ENCODE measurements at places on chromosomes 2 and 18.

GRCh38 chr2:136901732-136902131 lies 136.4 kb downstream of the THSD7B start:
- DNase-seq = no peak

DNA sequence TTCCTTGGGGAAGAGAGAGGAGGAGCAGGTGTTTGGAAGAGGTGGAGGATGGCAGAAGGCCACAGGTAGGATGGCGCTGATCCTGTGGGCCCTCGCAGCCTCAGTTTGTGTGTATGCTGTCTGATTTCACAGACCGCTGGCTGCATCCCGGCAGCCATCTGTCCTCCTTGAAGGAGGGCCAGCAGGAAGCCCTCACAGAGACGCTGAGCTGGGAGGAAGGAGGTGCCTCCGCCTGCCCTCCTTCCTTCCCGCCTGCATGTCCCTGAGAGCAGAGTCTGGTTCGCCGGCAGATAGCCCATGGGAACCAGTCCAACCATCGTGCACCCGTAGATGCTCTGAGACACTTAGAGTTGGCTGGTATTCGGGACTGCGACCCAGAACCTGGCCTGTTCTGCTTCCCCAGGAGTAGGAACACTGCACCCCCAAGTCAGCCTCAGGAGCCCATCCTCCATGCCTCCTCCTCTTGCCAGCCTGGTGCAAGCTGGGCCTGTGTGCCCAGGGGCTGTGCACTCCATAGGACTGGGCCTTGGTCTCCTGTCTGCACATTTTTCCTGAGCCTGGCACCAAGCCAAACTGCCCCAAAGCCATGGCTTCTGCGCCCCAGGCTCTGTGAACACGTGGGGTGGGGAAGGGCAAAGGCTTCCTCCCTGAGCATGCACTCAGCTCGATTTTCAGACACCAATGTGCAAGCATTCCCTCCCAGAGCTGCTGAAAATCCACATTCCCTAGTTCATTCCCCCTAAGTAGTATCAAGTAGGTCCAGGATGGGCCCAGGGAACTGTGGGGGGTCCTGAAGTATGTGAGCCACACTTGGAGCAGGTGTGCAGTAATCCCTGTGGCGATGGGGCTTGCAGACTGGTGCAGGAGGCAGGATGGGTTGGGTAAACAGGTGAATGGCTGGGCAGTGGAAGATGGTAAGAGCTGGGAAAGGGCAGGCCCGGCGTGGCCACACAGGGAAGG lies 115.6 kb downstream of the SEPTIN10 start:
- DNase-seq = no peak

GRCh38 chr2:113166187-113166645 lies 7.6 kb upstream of the PSD4 start:
- DNase-seq = no peak

DNA sequence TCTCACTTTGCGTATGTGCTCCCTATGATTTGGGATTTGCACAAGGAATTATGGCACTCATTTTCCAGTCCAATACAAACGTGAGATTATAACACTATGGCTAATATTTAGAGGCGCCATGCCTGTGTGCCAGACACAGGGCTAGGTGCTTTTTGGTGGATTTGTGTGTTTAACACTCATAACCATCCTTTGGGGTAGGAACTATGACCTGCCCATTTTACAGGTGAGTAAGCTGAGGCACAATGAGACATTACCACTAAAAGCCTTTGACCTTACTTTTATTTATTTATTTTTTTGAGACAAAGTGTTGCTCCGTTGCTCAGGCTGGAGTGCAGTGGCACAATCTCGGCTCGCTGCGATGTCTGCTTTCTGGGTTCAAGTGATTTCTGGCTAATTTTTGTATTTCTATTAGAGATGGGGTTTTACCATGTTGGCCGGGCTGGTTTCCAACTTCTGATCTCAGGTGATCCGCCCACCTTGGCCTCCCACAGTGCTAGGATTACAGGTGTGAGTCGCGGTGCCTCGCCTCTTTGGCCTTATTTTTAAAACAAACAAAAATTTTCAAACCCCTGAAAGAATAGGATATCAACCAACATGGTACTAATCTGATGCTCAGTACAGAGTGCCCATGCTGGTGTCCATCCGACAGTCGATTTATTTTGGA lies 26.6 kb upstream of the GLI2 start:
- no peak for DNase-seq

GRCh38 chr2:149924028-149924427 lies 336.5 kb upstream of the MMADHC start:
- no peak for DNase-seq

DNA sequence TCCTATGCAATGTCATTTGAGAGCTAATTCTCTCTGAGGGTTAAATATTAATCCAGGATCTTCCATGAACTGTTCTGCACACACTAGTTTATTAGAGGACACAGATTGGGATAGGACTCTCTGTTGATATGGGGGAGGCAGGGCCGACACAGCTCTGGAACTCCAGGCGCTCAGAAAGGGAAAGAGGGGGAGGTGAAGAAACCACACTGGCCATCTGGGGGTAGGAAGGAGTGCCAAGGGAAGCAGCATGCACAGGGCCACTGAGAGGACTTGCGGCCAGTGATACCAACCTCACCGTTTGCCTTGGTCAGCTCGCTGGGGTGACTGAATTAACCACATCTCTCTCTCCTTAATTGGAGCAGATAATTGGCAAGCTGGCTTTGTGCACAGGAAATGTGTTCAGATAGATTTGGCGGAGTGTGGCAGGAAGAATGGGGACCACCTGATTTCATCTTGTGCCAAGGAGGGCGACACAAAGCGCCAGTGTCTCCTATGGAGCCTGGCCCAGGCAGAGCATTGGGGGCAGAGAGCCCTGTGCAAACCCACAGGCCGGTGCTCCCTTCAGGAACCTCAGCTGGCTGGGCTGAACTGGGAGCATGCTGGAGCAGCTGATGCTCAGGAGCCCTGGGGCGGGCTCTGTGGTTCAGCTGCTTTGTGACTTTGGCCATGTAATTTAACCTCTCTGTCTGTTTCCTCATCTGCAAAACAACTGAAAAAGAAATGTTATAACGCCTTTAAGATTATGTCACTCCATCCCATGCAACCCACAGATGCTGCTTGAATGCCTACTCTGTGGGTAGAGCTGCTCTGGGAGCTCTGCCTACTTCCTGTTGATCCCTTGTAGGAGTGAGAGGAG lies 114.7 kb upstream of the STON1 start:
- no peak for DNase-seq

DNA sequence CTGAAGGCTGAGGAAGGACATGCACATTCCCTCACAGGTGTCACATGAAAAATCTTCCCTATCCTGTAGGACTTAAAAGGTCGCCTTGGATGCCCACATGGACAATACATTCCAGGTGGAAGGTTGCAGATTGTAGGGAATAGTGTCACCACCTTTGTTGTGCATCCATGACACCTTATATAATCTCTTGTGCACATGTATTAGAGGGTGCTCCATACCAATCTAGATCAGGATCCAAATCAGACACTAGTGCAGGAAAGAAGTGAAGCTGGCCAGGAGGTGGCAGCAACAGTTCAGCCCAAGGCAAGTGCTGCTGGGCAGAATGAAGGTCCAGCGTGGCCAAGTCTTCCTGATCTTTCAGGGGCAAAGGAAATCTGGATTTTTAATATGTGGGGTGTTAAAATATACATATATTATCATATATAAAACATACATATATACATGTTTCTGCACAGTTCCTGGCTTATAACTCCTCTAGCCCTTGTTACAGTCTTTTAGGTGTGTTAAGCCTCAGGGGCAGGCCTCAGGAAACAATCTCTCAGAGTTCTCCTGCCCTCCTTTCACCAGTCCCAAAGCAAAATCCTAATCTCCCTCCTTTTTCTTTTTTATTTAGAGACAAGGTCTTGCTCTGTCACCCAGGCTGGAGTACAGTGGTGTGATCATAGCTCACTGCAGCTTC lies 16.6 kb downstream of the NIF3L1 start:
- DNase-seq = no peak

GRCh38 chr18:66621816-66622576 lies 18.1 kb upstream of the CDH19 start:
- DNase-seq = no peak

DNA sequence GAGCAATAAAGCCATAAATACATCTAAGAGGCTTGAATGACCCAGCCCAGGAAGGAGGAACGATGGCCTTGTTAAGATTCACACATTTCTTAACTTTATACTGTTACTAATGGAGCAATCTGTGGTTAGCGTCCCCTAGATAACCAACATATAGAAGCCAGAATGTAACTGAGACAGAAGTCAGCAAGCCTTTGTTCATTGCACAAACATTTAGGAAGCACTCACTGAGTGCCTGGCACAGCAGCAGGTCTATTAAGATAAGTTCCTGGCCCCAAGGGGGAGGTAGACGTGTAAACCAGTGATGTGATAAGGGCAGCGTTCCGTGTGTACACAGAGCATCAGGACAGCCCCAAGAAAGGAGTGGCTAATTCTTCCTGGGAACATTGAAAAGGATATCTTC lies 63.6 kb upstream of the ATL2 start:
- no peak for DNase-seq

DNA sequence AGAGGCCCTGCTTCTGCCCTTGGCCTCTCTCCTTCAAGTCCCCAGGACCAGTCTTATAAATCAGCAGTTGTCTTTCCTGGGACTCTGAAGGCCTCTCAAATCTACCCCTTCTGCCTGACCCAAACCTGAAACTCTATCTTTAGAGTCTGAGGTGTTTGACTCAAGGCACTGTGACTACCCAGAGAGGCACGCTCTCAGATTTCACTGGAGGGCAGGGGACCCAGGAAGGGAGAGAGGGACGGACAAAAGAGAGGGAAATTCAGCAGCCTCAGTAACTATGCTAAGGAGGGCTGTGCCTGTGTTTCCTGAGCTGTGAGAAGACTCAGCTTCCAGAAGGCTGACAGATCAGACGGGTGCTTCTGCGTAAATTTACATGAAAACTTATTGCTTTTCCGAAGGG lies 217.8 kb downstream of the HAUS1 start:
- no peak for DNase-seq

DNA sequence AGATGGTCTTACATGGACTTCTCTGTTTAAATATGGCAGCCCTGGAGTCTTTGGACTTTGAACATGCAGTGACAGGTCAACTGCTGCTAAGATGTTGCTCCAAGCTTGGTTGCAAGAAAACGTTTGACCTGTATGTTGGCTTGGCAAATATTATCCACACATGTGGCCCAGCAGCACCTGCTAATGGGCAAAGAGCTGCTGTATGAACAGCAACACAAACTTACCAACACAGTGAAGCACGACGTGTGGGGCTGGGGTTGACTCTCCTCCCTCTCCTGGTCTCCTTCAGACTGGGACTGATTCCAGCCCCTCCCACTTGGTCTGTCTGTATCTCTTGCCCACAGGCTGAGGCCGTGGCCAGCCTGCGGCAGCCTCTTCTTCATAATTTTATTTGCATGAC lies 3.8 kb downstream of the KCNE4 start:
- no peak for DNase-seq

DNA sequence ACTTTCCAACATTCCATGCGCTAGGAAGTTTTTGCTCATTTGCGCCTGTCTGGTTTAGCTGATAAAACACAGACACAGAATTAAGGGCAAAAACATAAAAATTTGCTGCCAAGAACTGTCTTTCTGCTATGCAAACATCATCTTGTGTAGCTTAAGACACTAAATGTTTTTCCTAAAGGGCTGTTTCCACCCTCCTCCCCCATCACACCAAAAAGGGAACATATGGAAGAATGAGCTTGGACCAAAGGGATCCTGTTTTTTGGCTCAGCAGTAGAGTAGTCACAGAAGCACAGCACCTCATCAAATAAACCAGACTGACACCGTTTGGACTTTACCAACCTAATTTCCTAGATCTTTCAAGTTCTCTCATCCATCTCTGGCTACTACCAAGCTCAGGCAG lies 210.1 kb downstream of the ZNF521 start:
- DNase-seq = no peak

GRCh38 chr2:45289997-45290709 lies 280.9 kb upstream of the SIX2 start:
- no peak for DNase-seq

GRCh38 chr2:239498981-239499634 lies 98.3 kb upstream of the HDAC4 start:
- DNase-seq = no peak

DNA sequence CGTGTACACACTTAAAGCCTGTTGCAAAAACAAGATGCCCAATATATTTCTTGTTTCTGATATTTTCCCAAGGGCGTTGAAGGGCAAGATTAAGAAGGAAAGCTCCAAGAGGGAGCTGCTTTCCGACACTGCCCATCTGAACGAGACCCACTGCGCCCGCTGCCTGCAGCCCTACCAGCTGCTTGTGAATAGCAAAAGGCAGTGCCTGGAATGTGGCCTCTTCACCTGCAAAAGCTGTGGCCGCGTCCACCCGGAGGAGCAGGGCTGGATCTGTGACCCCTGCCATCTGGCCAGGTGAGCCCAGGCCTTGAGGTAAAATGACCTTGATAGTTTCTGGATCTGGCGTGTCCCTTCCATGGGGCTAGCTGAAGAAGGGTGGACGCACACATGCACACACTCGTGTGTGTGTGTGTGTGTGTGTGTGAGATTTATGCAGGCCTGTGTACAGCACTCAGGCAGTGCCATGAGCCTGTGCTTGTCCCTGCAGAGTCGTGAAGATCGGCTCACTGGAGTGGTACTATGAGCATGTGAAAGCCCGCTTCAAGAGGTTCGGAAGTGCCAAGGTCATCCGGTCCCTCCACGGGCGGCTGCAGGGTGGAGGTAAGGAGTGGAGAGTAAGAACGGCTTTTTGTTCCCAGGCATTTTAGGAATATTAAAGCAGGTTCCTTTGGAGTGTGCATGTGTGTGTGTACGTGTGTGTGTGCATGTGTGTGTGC lies 23.6 kb downstream of the MLPH start:
- no peak for DNase-seq

GRCh38 chr2:124524155-124524915 lies 499.2 kb downstream of the CNTNAP5 start:
- no peak for DNase-seq

- peak; percentile 45 for DNase-seq
Measured at GRCh38 chr2:234292205-234292961, 204.5 kb downstream of the ARL4C start.

- DNase-seq = peak; percentile 46
Measured at GRCh38 chr2:231708773-231709635, 679 bp downstream of the PTMA start.

DNA sequence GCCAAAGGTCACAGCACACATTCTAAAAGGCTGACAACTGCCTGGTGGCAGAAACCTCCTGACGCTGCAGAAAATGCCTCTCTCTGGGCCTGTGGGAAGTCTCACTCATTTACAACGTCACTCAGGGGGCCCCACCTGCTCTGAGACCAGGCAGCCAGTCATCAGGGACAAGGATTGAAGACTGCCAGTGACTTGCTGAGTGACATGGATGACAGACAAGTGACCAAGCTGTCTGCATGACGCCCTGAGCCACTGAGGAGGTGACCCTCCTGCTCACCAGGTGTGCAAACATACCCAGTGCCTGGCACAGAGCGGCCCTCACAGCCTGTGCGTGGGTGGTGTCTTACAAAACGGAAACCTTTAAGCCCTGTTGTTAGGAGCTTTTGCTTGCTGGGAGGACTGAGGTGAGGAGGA lies 392.4 kb downstream of the TNS1 start:
- DNase-seq = peak; percentile 40

- no peak for DNase-seq
Measured at GRCh38 chr18:56545464-56545863, 92.9 kb downstream of the TXNL1 start.

GRCh38 chr18:51668607-51669006 lies 471.1 kb upstream of the MEX3C start:
- no peak for DNase-seq

GRCh38 chr2:240885566-240885965 lies 10.4 kb downstream of the MAB21L4 start:
- DNase-seq = no peak

- DNase-seq = no peak
Measured at GRCh38 chr2:43135583-43135982, 90.8 kb downstream of the ZFP36L2 start.

- no peak for DNase-seq
Measured at GRCh38 chr18:37252342-37252741, 313.3 kb downstream of the CELF4 start.

GRCh38 chr2:45259138-45259537 lies 249.9 kb upstream of the SIX2 start:
- DNase-seq = no peak
